ENCODE measurements at places on chromosomes 7 and 10.

- no peak for DNase-seq
Measured at GRCh38 chr10:117541405-117541908, 1.1 kb upstream of the EMX2 start.

GRCh38 chr10:71512312-71512711, 115.6 kb downstream of the CDH23 start:
- no peak for DNase-seq

DNA sequence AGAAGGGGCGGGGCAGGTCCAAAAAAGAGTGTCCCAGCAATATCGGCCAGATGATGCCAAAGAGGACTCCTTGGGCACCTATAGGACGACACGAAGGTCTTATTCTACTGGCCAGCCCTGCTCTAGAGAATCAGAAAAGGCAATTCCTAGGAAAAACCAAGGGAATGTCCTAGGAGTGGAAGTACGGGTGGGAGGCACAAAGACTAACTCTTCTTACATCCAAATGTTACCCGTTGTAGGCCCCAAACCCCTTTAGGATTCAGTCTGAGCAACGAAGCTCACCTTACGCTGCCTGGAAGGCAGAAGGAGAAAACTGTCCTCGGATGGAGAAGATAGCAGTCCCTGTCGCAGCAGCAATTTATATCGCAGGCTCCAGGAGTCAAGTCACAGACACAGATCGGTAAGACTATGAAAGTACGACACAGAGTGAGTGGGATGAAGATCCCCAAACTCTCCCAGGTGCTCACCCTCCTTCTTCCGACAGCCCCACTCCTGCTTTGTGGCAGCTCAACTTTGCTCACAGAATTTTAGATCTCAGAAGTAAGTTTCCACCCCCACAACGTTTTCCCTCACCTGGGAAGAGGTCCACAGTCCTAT, 558 bp downstream of the TCTN3 start:
- DNase-seq: no peak

DNA sequence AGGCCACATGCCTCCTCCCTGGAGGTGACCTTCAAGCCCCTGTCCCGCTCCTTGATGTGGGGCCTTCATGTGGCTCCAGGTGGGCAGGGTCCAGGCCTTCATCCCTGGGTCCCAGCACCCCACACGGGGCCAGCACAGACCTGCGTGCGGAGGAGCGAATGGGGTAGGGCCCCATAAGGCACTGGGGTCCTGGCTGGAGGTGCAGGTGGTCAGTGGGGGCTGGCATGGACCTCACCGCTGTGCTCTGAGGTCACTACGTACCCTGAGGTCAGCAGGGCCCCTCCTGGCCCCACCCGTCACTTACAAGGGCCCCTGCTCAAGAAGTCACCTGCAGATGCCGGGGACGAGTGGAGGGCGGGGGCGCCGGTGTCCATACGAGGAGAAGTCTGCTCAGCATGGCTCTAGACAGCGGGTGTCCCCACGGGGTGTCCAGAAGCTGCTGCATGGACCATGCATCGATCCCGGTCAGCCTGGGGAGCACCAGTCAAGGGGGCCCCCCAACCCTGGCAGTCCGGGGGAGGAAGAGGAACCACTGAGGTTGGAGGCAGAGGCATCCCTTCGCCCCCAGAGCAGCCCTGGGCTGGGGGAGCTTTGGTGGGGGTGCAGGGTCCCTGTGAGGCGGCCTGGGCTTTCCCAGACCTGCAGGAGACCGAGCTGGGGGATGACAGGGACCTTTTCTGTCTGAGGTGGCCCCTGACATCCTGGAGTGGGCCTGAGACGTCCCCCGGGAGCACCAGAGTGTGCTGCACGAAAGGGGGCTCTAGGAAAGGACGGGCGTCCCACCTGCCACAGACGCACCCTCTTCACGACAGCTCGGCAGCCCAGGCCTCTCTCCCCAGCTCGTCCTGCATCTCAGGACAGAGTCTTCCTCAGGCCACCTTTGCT, 34.6 kb downstream of the UNCX start:
- DNase-seq: no peak

- DNase-seq: no peak
Measured at GRCh38 chr7:35722054-35722849, 27.3 kb upstream of the HERPUD2 start.

DNA sequence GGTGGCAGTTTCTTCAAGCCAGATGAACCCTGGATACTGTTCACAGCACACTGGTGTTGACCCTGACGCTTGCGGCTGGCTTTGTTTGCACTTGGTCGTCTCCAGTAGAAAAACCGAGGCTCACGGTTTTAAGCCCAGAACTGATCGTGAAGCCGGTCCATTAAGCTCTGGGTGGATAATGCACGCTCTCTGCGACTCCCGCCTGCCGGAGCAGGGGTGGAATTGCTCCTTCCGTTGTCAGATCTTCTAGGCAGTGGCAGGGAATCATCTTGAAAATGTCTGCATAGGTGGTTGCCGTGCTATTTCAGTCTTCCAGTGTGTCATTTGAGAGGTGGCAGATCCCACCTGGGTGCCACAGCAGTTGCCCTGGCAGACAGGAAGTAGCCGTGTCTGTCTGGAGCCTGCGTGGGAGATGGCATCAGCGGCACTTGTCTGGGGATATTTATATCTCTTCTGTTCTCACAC, 35.9 kb upstream of the AP5Z1 start:
- no peak for DNase-seq

- no peak for DNase-seq
Measured at GRCh38 chr10:75410132-75411005, 8.8 kb upstream of the ZNF503 start.

- no peak for DNase-seq
Measured at GRCh38 chr10:127424594-127425264, 124.4 kb upstream of the NPS start.

DNA sequence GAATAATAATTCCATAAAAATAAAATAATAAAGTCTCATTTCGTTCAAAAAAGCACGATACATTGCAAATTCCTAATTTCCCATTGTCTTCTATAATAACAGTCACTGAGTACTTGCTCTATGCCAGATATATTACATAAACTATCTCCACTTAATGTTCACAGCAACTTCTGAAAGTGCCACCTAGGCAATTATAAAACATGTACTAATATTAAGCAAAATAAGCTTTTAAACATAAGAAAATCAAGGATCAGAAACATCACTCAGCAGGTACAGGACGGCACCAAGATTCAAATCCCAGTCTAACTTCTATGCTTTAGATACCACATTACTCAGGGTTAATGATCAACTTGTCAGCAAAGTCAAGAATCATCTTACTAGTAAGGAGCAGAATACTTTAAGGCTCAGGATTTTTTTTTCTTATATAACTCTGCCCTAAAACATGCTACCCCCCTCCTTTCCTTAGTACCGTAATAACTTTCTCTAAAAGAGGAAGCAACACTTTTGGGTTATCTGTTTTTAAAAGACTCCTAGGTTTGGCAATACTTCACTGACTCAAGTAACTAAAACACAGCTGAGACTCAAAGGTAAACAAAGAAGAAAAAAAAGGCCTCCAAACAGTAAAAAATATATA, 51.3 kb downstream of the USP6NL start:
- DNase-seq: no peak

- no peak for DNase-seq
Measured at GRCh38 chr7:69813637-69814240, 215.5 kb downstream of the AUTS2 start.
